SK-N-MC (cell line): ENCODE measurements at places on chromosomes 7 and 10.

- no peak for DNase-seq
These were observed 48.0 kb downstream of the PDZD8 start for GRCh38 chr10:117327262-117327661.

DNA sequence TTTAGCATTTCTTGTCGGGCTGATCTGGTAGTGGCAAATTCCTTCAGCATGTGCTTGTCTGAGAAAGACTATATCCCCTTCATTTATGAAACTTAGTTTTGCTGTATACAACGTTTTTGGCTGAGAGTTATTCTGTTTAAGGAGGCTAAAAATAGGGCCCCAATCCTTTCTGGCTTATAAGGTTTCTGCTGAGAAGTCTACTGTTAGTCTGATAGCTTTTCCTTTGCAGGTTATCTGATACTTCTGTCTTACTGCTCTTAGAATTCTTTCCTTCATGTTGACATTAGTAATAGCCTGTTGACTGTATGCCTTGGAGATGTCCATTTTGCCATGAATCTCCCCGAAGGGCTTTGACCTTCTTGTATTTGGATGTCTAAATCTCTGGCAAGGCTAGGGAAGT is 9.9 kb downstream of the CASP7 start:
- no peak for DNase-seq

GRCh38 chr10:3689871-3690510 is 95.0 kb downstream of the KLF6 start:
- no peak for DNase-seq

DNA sequence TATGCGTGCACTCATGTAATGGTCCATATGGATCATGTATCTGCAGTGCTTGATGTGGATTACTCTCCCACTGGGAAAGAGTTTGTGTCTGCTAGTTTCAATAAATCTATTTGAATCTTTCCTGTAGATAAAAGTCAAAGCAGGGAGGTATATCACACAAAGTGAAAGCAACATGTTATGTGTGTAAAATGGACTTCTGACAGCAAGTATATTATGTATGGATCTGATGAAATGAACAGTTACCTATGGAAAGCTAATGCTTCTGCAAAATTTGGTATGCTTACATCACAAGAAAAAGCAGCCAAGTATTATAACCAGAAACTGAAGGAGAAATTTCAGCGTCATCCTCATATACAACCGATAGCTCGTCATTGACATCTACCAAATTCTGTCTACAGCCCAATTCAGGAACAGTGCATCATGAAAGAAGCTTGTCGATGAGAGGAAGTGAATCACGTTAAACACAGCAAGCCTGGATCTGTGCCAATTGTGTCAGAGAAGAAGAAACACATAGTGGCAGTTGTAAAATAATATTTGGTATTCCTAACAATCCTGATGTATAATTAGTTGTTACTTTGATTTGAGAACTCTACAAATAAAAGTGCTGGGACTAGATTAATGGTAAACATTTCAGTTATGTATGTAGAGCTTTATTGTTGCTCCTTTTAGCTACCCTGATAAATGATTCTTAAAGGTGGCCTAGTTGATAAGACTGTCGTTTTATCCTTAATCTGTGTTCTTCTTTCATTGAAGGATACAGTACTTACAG is 14.2 kb upstream of the SYPL1 start:
- no peak for DNase-seq

GRCh38 chr10:97426776-97427570 is 982 bp downstream of the PGAM1 start:
- no peak for DNase-seq

- no peak for DNase-seq
These were observed 19.4 kb downstream of the CDK13 start for GRCh38 chr7:39969431-39969830.

DNA sequence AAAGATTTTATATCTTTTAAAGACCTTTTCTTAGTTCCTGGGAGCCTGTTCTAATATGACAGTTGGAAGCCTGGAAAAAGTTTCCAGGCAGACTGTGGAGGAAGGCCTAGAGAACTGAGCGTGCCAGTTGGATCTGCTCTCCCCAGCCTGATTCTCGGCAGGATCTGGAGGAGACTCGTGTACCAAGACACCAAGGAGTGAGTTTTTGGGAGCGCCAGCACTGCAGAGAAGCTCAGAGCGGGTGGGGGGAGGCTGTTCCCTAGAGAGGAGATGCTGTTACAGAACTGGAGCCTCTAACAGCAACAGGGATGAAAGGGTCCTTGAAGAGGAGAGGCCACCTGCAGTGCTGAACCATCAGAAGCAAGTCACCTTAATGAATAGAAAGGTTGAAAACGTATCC is 52.9 kb downstream of the LYZL2 start:
- no peak for DNase-seq

- no peak for DNase-seq
These were observed 85.0 kb downstream of the SGMS1 start for GRCh38 chr10:50538555-50539398.

DNA sequence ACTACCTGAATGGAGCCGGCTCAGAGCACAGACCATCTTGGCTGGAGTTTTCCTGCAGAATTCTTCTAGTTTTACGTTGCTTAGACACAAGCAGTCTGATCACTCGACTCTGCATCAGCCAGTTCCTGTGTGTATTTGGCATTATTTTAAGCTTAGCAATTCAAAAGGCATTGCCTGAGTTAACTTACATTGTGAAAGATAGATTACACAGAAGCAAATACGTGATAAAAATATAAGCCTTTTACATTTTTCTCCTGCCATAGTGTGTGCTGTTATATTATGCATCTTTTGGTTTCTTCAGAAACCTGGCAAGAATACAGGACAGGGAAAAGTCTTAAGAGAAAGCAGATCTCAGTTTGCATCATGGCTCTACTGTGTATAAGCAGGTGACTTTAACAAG is 98.1 kb downstream of the LRRC4 start:
- DNase-seq = no peak

DNA sequence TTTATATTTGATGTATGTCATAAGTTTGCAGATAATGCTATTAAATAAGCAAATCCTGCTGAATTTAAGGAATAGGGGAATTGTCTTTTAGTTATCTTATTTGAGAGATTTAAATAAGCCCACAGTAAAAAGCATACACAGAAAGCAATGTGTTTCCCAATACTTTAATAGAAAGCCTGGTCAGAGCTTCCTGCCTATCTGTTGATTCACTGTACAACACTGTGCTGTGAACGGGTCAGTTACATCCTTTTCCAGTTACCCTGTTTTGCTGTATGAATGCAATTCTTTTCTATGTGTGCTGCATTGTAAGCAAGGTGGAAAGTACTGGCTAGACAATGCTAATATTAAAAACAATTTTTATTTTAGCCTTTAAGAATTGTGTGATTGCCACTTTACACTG is 81.2 kb downstream of the ANKRD7 start:
- no peak for DNase-seq

DNA sequence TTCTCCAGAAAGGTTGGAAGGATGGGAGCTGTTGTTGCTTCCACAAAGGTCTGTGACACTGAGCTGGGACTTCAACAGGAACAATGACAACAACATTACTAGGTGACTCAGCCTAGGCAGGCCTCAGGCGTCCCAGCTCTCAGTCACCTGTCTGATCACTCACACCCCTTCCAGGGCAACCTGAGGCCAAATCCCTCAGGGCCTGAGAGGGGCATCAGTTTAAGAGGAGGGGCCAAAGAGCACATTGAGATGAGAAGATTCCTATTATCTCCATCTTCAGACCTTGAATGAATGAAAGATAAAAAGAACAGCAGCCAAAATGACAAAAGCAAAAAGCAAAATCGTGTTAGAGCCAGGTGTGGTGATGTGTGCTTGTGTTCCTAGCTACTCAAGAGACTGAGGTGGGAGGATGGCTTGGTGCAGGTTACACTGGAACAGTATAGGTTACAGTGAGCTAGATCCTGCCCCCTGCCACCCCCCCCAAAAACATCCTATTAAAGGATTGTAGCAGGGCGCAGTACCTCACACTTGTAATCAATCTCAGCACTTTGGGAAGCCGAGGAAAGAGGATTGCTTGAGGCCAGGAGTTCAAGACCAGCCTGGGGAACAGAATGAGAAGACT is at the start of gene ATG9B:
TSS of gene ATG9B (minus strand) at position 60 of the 622 bp plus-strand sequence. CDS start 71 bp downstream, outside the sequence.
- DNase-seq = no peak

DNA sequence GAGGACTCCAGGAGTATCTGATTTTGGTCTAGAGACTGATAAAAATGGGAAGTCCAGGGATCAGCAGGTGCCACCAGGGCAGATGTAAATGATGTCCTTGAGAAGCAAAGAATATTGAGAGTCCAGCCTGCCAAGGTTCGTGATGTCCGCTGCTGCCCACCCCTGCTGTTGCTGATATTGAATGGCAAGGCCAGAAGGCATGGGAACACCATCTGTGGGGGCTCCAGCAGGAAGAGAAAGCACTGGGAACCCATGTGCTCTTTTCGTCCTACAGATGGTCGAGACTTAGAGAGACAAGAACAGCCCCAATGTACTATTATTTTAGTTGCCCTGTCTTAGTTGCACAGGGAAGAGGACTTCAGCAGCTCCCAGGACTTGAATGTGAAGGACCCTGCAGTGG is 363.9 kb downstream of the GALNT17 start:
- DNase-seq = no peak

DNA sequence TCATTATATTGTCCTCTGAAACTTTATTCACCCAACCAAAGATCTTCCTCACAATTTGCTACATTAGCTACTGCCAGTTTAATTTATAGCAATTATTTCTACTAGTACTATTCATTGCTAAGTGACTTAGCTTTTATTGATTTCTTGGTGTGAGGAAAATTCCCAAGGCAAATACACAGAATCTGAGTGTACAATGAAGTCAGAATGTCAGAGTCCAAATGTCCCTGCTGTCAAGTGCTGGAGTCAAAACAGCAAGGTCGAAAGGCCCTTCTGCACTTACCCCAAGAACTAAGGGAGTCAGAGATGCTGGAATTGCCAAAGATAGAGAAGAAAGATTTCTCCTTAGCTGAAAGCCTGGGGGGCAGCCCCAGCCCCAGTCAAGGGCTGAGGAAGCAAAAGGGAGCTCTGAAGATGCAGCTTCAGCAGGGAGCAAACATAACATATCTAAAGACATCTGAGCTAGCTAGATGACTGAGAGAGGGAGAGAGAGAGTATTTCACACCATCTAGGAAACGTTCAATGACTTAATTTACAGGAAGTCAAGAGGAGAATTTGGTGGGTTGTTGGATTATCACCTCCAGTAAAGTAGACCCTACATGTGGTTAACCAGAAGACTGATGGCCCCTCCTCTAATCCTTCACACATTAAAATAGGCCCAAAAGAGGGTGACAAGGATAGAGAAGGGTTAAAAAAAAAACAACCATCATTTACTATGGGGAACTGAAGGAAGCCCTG is 36.6 kb upstream of the SAMD8 start:
- DNase-seq = no peak

DNA sequence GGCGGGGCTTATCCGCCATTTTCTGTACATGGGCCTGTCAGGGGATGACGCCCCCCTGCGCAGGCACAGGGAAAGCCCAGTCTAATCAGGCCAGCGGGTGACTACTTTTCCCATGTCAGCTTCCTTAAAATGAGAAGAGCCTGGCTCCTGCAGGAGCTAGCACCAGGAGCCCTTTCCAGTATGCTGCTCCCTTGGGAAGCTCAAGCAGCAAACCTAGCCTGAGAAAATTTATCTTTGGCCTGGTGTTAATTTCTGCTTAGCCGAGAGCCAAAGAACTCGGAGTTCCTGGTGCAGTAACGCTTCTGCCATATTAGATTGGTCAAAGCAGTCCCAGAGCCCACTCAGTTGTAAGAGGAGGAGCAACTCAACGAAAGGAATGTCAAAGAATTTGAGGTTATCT is 239.0 kb upstream of the PHYHIPL start:
- no peak for DNase-seq

- DNase-seq = no peak
These were observed 28.7 kb upstream of the GALNTL5 start for GRCh38 chr7:151927540-151927939.

DNA sequence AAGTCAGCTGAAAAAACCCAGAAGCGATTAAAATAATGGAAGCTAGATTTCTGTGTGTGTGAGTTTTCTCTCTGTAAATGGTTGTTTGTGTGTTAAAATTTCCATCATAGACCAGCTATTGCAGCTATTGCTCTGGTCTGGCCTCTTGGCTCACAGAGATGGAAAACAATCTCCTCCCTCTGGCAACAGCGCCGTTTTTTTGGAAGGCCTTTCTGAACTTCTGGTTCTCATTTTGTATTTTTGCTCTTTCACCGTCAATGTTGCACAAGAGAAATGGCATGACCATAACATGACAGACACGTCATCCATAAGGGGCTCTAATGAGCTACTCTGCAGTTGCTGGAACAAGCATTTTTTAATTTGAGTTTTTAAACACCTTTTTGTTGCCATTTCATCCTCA is 91.0 kb downstream of the CUBN start:
- no peak for DNase-seq

GRCh38 chr10:60456053-60456452 is 66.4 kb upstream of the ANK3 start:
- DNase-seq = no peak

GRCh38 chr10:125093199-125093973 is 67.0 kb downstream of the CTBP2 start:
- no peak for DNase-seq

DNA sequence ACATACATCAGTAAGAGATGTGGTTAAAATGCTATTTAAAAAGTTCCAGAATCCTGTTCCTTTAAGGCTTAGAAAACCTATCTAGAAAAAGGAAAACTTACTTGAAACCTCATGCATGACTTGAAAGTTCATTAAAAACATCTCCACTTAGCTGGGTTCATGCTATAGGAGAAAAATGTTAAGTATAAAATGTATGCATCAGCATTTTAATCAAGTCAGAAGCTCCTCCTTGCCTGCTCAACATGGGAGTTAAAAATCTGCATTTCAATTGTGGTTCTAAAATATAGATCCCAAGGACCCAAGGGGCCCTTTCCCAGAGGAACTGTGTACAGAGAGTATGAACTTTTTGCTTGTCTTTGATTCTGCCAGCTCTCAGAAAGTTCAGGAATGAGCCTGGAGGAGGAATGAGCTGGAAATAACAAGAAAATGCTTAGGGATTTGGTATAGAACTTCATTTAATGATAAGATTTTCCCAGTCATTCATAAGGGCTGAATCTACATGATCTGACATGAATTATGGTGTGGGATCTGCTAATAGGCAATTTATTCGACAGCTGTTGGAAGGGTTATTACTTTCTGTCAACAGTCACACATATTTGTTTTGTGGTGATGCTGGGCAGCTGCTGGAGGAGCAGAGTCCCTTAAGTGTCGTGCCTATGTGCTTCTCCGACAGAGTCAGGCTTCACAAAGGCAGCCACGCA is 85.6 kb upstream of the MTPN start:
- DNase-seq = peak; percentile 77

DNA sequence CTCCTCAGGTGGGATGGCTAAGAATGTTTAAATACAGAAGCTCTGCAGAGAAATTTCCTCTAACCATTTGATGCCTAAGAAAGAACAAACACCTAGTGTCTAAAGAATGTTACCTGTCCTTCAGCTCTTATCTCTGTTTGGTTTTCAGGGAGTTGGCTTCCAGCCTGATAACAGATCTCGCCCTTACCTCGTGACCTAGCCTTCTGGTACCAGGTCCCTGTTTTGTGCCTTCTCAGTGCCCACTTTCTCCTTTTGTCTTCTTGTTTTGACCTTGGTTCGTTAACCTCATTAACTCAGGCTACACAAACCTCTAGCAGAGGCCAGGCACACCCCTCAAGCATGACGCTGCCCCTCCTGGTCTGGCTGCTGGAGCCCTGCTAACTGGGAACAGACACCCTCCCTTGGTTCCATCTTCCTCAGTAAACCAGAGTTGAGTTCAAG is 16.1 kb upstream of the RAB11FIP2 start:
- no peak for DNase-seq

- no peak for DNase-seq
These were observed 3.7 kb upstream of the SLC16A9 start for GRCh38 chr10:59713196-59713821.
